ENCODE measurements at places on chromosomes 12 and 14.

DNA sequence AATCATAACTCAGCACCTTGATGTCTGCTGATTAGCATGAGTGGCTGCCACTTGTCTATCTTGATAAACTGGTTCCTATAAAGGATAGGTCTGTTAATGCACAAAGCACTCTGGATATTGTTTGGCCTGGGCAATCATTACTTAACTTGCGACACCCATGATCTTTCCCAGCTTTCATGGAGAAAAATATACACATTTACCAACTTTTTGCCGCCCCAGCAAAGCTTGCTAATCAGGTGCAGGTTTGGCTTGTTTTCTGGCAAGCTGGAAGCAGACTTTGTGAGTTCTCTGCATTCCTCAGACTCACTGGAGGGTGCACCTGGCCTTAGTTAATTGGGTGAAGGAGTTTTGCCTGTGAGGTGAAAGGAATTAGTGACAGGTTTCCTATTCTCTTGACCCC is 1126.4 kb upstream of the FLRT2 start:
- DNase-seq, result peak; percentile 8

DNA sequence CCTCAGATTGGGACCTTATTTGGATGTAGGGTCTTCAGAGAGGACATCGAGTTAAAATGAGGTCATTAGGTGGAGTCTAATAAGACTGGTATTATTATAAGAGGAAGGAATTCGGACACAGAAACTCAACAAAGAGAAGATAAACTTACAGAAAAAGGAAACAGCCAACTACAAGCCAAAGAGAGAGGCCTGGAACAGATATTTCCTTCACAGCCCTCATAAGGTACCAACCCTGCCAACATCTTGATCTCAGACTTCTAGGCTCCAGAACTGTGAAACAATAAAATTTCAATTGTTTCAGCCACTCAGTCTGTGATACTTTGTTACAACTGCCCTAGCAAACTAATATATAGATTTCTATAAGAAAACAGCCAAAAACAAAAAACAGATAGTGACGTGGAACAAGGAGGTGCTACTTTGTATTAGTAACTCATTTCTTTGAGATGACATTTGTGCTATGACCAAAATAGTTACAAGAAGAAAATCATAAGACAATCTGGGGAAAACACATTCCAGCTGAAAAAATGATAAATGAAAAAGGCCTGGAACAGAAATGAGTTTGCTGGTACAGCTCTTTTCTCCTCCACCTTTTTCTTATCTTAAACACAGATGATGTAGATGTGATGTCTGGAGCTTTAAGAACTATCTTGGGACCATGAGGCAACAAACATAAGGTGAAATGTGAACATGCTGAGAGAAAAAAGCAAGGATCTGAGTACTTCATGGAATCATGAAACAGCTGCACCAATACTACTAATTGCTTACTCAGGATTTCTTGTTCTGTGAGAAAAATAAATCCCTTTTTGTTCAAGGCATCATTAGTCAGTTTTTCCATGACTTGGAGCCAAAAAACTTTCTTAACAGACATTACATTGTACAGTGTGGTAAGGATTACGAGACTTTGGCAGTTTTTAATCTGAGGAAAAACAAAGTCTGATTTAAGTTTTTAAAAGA is 243.2 kb downstream of the ANO6 start:
- DNase-seq, result no peak

DNA sequence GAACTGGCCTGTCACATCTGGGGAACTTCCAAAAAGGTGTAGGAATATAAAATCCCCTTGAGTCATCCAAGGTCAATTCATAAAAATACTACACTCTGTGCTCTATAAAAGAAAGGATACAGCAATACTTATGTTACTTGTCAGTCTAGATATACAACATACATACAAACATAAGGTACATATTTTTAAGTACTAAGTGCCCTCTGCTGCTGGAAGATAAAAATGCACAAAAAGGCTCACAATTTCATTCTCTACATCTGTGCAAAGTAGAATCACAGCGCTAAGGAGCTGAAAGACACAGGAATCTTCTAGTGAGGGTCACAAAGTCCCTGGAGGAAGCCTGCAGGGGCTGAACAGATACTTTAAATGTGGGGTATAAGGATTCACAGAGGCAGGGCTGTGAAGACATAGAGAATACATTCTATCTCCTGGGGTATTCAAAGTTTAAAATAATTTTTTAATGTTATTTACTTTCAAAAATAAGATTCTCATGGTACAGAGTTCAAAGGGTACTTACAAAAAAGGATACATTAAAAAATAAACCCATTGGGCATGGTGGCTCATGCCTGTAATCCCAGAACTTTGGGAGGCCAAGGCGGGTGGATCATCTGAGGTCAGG is 10.2 kb upstream of the GOLGA5 start:
- peak; percentile 18 for DNase-seq

GRCh38 chr14:101480022-101480746 is 81.1 kb upstream of the DIO3 start:
- DNase-seq, result no peak

DNA sequence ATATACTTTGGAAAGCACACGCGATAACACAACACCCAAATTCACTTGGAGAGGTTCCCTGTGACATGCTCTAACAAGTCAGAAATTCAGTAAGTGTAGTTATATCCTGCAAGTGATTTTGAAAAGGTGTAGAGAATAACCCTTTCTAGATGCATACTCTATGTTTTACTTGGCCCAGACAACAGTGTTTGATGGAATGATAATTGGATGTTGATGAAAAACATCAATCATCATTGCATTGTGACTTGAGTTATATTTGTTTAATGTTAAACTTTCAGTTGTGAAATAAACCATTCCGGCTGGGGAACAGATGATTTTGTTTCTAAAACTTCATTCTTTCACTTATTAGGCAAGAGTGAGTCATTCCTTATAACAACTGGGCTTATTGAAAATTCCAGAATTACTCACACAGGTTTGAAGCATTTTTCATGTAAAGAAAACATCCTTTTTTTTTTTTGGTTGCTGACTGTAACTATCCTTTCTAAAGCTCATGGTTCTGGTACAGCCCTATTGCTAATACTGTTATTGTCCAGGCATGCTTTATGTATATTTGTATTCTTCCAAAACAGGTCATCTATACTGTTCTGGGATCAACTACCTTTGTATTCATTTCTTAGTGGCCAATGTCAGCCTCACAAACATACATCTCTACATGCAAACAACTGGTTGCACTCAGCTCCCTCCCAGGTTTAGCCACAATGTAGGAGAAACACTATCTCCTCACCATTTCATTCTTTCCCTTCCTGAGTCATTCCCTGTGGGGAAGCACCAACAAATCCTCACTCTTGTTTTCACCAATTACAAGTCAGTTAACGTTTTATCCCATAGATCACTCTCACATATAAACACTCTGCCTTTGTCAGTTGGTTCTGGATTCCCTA is 121.2 kb upstream of the LRIG3 start:
- DNase-seq, result no peak

DNA sequence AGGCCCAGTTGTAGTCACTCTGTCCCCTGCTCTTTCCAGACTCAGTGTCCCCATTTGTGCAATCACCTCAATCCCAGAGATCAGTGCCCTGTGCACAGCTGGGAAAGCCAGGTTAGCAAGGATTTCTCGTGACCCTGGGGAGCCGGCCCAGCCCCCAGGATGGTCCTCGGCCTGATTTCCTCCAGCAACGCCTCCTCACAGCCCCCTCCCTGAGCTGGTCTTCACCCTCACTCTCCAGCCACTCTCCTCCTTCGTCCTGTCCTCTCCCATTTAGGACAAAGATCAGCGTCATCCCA is 194.8 kb upstream of the C14orf180 start:
- DNase-seq, result no peak

GRCh38 chr12:106303202-106303820 is 778 bp downstream of the TCP11L2 start:
- no peak for DNase-seq

GRCh38 chr14:53330441-53330840 is 177.3 kb upstream of the DDHD1 start:
- no peak for DNase-seq

DNA sequence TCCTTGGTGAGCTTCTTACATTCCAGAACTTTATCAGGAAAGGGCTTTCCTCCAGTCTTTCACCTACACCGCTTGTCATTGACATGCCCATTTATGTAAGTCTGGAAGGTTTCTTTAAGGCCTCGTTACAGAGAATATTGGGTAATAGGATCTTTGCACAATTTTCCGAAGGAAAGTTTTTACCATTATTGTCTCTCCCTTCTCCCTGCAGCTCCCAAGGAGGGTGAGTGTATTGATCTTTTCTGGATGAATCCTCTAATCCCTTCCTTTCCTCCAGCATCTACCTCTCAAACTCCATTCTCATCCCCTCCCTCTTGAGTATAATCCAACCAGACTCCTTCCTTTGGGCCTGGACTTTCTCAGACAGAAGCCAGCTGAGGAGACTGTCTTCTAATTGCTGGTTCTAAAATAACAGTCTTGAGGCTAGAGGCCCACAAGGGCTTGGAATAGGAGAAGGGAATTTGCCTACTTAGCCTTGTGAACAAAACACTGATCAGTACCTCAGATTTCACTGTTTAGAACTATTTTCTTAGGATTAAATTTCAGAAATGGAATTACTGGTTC is 21.8 kb downstream of the WNK1 start:
- DNase-seq, result no peak

DNA sequence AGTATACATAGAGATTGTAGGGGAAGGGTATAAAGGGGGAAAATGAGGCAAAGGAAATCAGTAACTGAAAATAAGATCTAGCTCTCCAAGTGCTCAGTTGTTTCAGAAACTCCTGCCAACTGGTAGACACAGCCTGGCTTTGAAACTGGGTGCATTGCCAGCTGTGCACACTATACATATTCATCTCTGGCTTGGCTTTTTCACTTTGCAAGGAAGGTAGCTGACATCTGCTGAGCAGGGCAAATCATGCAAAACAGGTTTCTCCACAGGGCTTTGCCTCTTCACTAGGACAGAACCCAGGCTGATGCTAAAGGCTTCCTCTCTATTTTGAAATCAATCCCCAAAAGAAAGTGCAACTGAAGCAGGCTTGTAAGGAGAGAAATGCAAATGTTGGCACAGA is 101.5 kb downstream of the HELB start:
- no peak for DNase-seq

DNA sequence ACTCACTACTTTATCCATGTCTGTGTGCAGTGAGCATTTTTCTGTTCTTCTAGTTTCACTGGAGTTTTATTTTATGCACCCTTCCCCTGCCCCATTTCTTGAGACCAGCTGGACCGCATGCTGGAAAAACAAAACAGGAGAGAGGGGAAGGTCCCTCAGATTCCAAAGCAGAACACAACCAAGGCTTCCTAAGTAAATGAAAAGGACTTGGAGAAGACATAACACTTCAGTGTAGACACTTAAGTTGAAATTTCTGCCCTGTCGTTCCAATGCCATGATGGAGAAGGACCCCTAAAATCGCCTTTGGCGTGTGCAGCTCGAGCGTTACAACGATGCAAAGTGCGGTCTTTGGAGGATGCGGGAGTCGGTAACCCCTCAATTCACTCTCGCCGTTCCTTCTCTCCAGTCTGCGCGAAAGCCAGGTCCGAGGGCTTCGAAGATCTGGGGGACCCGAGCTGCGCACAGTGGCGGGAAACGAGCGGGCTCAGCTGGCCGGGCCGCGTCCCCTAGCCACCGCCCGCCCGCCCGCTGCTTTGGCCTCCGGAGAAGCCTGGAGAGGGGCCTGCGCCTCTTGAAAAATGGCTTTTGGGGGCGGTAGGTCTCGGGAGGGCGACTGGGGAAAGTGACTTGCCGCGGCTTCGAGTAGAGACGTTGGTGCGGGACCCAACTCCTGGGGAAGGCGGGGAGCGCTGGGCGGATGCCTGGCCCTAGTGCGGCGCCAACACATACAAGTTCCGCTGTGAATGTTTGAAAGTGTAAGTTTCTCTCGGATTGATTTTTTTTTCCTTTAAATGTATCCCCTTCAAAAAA is 11.2 kb upstream of the HOXC13 start:
- DNase-seq, result peak; percentile 70

DNA sequence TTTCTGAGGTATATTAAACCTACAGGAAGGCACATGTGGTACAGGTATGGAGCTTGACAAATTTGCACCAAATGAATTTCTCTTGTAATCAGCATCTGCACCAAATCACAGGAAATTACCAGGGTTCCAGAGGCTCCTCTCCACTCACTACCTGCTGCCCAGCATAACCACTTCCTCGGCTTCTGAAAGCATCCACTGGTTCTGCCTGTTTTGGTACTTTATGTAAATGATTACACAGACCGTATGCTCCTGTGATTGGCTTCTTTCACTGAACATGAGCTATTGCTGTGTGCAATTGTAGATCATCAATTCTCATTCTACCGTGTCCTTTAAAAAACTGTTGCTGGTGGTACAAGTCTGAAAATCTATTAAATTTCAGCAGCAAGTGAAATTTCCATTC is 522.1 kb downstream of the TMEM132D start:
- no peak for DNase-seq

DNA sequence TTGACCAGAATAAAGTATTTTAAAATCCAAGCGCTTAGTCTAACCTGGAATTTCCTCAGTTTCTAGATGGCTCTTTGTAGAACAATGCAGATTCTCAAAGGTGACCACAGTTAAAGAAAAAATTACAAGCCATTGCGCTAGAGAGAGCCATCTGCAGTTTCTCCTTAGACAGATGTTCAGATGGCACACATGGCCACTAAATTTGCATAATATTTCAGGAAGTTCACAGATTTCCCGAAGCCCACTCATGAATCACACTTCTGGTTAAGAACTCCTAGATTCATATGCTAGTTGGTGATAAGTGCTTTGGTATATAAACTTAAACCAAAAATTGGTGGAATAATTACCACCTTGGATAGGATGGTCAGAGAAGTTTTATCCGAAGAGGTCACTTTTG is 749 bp downstream of the AKAP3 start:
- DNase-seq, result no peak

DNA sequence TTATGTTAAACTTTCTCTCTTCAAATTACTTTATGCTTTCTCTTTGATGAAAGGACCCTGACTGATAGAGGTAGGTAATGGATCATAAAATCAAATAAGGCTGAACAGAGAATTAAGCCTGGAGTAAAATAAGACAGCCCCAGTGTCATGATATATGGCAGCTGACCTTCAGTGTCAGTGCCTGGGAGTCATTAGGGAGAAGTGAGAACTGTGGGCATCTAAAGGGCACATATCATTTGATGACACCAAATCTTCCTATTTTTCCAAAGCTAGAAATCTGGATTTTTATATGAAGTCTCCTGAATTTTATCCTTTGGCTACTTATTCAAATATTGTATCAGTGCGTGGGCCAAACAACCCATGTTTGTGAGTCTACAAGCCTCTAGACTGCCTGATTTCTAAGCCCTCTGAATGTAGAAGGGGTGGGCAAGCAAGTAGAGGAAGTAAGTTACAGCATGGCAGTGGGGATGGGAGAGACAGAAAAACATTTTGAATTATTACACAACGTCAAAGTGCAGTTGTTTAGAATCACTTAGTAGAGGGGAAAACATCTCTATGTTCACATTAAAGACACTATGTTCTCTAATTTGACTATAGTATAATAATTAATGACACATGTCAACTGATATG is 10.0 kb downstream of the SLC39A9 start:
- DNase-seq, result no peak

DNA sequence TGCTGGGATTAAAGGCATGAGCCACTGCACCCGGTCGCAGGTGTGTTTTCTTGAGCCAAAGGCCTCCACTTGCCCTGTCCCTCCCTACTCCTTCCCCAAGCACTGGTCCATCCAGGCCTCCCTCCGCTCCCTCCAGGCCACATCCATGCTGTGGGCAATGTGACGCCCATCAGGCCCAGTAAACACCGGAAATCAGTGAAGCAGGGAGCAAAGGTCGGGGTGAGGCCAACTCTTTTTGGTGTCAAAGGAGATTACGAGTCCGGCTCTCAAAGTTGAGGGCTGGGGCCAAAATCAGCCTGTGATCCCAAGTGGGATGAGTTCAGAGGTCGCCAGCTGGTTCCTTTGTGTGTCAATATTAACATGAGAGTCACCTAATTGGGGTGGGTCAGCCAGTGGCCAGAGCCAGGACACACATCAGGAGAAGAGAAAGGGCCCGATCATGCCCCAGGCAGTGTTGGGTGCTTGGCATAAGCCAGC is 195.7 kb downstream of the RBM19 start:
- no peak for DNase-seq

Data from right kidney (tissue), 9 donors.